ENCODE measurements at places on chromosomes 2 and 18.

- DNase-seq, result peak; percentile 3
Measured at GRCh38 chr18:26546875-26547645, 1.3 kb downstream of the KCTD1 start.

- DNase-seq, result no peak
Measured at GRCh38 chr2:230696670-230697069, 16.0 kb upstream of the CAB39 start.

- no peak for DNase-seq
Measured at GRCh38 chr2:207869784-207870778, 100.4 kb upstream of the FZD5 start.

- DNase-seq, result no peak
Measured at GRCh38 chr2:205869439-205869838, 187.1 kb downstream of the NRP2 start.

DNA sequence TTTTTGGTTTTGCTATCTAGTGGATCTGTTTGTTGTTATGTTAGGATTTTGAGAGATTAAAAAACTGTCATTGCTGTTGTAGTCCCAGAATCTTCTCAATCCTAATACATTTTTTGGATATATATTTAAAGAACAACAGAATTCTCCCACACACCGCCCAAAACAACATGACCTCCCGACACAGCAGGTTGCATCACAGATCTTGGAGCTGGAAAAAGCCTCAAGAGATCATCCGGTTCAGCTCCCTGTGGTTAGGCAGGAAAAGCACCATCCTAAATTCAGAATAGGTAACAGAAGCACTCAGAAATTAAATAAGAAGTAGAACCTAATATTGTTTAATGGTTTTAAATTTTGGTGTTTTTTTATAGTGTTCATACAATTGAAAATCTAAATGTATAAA is 251.4 kb upstream of the STON1 start:
- DNase-seq, result no peak

GRCh38 chr2:216217904-216218260 is 108.7 kb downstream of the XRCC5 start:
- DNase-seq, result no peak

DNA sequence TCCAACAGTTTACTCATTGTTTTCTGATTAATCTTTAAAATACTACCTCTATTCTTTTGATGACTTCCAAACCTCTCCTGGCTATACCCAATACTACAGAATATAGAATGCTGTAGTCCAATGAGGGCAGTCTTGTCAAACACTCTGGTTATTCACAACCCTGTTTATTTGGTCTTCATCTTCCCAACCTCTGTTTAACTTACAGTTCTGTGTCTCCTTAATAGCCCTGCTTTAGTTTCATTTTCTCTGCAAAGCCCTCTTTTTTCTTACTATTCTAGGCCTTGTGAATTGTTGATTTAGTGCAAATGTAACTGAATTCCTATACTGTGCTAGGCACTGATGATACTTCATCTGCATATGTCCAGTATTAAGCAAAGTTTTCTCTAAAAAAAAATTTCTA is 40.0 kb downstream of the ACVR2A start:
- no peak for DNase-seq

GRCh38 chr2:204722691-204723090 is 177.4 kb downstream of the PARD3B start:
- no peak for DNase-seq

DNA sequence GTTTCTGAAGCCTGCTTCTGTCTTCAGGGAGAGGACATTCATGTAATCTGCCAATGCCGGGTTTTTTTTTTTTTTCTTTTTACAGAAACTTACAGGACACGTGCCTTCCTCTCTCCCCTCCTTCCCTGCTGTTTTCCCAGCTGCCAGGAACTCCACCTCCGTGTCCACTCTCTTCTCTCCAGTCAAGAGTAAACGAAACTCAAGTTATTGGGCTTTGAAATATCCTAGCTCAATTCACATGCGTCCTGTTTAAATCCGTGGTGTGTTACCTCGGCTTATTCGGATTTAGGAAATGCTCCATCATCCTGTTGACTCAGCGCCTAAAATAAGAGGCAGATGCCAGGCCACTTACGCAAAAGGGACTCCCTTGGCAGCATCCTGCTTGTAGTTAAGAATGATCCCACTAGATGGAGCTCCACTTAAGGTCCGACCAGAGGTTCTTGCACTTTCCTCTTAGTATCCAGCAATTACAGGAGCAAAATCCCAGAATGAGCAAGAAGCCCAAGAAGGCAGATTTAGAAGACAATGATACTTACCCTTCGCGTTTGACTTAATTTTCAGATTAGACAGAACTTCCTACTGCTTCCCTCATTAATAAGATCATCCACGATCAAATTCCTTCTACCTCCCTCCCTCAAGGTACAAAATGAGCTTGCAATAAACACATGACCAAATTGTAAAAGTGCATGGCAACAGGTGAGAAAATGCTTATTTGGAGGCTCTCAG is 97.2 kb upstream of the ZCCHC2 start:
- DNase-seq, result peak; percentile 67

- DNase-seq, result no peak
Measured at GRCh38 chr18:9825571-9826073, 60.2 kb upstream of the TXNDC2 start.

- no peak for DNase-seq
Measured at GRCh38 chr2:191115391-191115790, 35.4 kb downstream of the STAT4 start.

GRCh38 chr2:169676357-169676756 is 17.8 kb downstream of the CFAP210 start:
- DNase-seq, result no peak

DNA sequence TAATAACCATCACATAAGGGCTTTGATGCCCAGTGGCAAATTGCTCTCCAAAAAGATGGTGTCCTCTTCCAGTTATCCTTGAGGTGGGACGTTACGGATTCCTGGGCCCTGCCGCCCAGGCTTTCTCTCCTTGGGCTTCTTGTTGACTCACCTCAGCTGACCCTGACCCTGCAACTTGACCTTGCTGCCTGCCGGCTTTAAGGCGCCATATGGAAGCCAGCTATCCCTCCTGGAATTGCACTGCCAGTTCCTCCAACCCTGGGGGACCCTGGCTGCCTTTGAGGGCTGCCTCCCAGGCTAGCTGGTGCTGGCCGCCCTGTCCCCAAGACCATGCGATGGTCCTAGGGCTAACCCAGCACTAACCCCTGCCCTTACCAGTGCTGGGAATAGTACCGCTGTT is 28.3 kb upstream of the B3GNT7 start:
- DNase-seq, result no peak

DNA sequence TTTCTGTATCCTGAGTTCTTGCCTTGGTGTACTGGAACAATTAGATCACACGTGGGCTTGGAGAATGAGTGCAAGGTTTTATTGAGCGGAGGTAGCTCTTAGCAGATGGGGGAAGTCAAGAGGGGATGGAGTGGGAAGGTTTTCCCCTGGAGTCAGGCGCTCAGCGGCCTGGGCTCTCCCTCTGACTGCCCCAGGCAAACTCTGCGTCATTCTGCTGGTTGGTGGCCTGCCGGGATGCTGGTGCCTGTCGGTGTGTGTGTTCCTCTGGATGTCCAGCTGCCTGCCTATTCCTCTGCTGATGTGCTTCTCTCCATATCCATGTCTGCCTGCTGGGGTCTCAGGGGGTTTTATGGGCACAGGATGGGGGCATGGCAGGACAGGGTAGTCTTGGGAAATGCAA is 111.0 kb downstream of the TRIB2 start:
- DNase-seq, result no peak

GRCh38 chr2:124147552-124147951 is 122.5 kb downstream of the CNTNAP5 start:
- no peak for DNase-seq

DNA sequence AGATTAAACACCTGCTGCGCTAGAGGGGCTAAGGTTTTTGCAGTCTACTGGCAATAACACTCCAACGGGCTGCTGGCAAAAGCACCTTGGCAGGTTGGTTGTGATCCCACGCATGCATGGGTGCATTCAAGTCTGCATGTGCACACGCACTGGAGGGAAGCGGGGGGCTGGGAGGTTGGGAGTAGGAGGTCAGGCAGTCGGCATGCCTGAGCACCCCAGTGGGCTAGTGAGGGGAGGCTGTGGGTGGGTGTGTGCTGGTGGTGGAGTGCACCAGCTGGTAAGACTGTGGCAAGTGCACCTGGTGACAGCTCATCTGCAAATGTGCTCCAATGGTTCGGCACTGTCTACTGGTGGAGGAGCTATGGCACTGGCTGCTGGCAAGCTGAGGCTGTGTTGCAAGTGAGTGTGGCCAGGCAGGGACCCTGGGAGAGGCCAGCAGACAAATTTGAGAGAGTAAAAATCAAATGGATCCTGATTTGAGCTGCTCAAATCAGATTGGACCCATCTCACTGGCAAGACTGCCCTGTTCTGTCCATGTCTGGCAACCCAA is 460.6 kb upstream of the DSEL start:
- no peak for DNase-seq

DNA sequence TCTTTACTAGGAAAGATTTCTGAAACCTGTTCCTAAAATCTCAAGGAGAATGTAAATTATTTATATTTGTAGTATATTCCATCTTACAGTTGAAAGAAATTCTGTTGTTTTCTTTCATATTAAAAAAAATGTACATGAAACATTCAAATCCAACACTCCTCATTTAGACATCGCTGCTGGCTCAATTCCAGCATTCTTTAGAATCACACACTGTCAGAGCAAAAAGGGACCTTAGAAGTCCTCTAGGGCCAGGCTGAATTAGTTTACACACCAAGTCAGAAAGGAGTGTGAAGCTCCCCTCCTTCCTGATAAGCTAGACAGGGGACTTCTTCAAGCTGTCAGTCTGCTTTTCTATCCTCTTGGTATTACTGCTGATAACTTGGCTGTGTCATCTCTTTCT is 158.6 kb upstream of the LTBP1 start:
- no peak for DNase-seq

All from naive thymus-derived CD4-positive, alpha-beta T cell (primary cell).